ENCODE measurements at places on chromosomes 6 and 20. TPM values are rescaled to one million over a fixed set of nuclear protein-coding genes. Genes with fewer than 3 reads are reported as not detected.
A peak's percentile ranks its signal among the peaks of the same experiment; 100 is the strongest.

DNA sequence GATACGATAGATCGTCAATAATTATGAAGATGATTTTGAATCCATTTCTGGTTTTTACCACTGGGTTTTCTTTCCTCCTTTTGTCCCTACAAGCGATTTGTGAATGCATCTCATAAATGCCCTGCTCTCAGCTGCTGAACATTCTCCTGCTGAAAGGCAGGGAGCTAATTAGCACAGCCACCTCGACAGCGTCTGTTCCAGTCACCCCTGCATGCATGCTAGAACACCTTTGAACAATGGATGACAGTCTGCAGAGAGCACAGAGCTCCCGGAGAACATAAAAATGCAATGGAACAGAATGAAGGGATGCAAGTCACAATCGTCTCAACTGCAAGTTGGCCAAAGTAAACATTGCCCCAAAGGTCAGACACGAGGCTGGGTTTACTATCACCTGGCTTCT is 105.8 kb downstream of the SLC35B3 start:
- no peak overlapping the region for H3K27ac ChIP-seq
- H3K36me3 ChIP-seq, result no peaks in the 10 kb centered on the region
- DNase-seq, result no peak
- no peak overlapping the region for H3K4me3 ChIP-seq
- no peaks in the 10 kb centered on the region for H3K4me1 ChIP-seq

- no peak overlapping the region for H3K4me3 ChIP-seq
- H3K27ac ChIP-seq, result no peak overlapping the region
- H3K27me3 ChIP-seq, result no peaks in the 10 kb centered on the region
- no peak for DNase-seq
- no peaks in the 10 kb centered on the region for H3K36me3 ChIP-seq
These were observed 255.9 kb upstream of the RIN2 start for GRCh38 chr20:19502169-19502568.

DNA sequence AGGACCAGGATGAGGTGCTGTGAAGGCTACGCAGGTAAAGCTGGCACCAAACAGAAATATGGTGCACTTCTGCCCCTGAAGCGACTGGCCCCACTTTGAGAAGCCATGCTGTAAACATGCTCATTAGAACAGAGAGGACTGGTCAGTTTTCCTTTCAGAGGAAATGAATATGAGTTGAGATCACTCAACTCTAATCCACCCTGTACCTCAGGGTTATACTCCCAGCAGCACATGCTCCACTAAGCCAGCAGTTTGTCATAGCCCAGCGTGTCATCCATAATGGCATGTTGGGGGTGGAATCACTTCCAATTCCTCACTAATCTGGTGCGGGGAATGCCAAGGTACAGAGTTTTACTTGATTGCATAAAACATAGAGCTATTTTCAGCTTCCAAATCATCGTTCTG is 98.1 kb downstream of the HIVEP2 start:
- peaks cover 3% of the 10 kb centered on the region for H3K4me1 ChIP-seq
- no peaks in the 10 kb centered on the region for H3K27me3 ChIP-seq
- no peaks in the 10 kb centered on the region for H3K36me3 ChIP-seq
- DNase-seq, result no peak
- H3K4me3 ChIP-seq, result no peak overlapping the region

DNA sequence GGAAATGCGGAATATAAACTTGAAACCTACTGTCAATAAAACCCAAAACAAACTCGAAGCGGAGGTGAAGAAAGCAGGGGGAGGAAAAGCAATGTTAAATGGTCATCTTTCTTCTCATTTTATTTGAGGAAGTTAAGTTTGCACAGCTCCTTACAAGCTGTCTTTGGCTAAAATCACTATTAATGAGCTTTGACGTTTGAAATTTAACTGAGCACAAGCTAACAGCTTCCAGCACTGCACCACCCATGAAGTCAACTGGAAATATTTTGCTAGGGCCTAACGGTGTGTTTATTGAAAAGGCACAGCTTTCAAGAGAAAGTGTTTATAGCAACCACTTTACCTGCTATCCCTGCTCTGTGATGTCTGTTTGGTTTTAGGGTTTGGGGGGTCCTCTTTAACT is 103.8 kb downstream of the PKHD1 start:
- H3K27me3 ChIP-seq, result no peaks in the 10 kb centered on the region
- no peak for DNase-seq
- no peak overlapping the region for H3K27ac ChIP-seq
- no peaks in the 10 kb centered on the region for H3K36me3 ChIP-seq
- no peaks in the 10 kb centered on the region for H3K4me1 ChIP-seq

DNA sequence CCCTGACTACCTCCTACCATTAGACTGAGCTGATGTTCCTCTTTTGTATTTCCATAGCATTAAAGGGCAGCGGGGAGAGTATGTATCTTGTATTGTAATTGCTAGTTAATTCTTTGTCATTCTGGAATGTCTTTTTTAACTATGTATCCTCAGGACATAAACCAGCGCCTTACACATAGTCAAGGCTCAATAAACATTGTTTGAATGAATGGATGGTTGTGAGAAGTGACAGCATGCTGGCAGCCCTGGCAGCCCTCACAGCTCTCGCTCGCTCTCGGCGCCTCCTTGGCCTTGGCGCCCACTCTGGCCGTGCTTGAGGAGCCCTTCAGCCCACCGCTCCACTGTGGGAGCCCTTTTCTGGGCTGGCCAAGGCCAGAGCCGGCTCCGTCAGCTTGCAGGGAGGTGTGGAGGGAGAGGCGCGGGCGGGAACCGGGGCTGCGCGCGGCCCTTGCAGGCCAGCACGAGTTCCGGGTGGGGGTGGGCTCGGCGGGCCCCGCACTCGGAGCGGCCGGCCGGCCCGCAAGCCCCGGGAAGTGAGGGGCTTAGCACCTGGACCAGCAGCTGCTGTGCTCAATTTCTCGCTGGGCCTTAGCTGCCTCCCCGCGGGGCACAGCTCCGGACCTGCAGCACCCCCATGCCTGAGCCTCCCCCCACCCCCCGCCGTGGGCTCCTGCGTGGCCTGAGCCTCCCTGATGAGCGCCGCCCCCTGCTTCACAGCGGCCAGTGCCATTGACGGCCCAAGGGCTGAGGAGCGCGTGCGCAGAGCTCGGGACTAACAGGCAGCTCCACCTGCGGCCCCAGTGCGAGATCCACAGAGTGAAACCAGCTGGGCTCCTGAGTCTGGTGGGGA is 93.1 kb downstream of the RNF182 start:
- H3K36me3 ChIP-seq, result no peaks in the 10 kb centered on the region
- peak overlapping the region; percentile 66 for H3K27ac ChIP-seq
- H3K4me1 ChIP-seq, result no peaks in the 10 kb centered on the region
- no peaks in the 10 kb centered on the region for H3K27me3 ChIP-seq

- no peak overlapping the region for H3K27ac ChIP-seq
- no peaks in the 10 kb centered on the region for H3K27me3 ChIP-seq
- no peak overlapping the region for H3K4me3 ChIP-seq
- H3K4me1 ChIP-seq, result no peaks in the 10 kb centered on the region
- DNase-seq, result no peak
These were observed 41.3 kb downstream of the CPXM1 start for GRCh38 chr20:2759143-2759542.

- H3K4me1 ChIP-seq, result no peaks in the 10 kb centered on the region
- no peaks in the 10 kb centered on the region for H3K27me3 ChIP-seq
- H3K4me3 ChIP-seq, result no peak overlapping the region
- no peak overlapping the region for H3K27ac ChIP-seq
These were observed 55.4 kb upstream of the MOXD1 start for GRCh38 chr6:132456700-132457143.

DNA sequence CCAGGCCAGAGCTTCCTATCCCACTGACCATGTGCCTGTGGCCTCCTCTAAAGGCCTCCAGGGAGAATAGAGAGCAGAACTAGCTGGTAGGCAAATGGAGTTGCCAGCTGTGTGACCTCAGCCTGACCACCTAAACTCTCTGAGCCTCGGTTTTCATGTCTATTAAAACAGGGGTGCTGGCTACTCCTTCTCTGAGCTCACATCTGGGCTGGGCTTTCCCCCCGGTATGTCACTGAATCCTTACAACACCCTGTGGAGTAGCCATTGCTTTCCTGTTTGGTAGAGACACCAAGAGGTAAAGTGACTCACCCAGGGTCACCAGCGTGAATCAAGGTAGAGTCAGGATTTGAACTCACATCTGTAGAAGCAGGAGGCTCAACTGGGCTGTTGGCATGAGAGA is 132.1 kb downstream of the JPH2 start:
- no peak overlapping the region for H3K4me3 ChIP-seq
- no peak for DNase-seq
- H3K27ac ChIP-seq, result no peak overlapping the region
- no peaks in the 10 kb centered on the region for H3K4me1 ChIP-seq
- no peaks in the 10 kb centered on the region for H3K27me3 ChIP-seq

- DNase-seq, result no peak
- H3K4me1 ChIP-seq, result no peaks in the 10 kb centered on the region
- H3K36me3 ChIP-seq, result no peaks in the 10 kb centered on the region
- no peaks in the 10 kb centered on the region for H3K27me3 ChIP-seq
- H3K27ac ChIP-seq, result no peak overlapping the region
These were observed 71.1 kb downstream of the TOX2 start for GRCh38 chr20:43985608-43986316.

Gene SCRT2
- 0.06 TPM for total RNA-seq

Gene MROH8
- total RNA-seq, result 1.4 TPM

Gene UST
- 13.6 TPM for total RNA-seq

Gene HEY2
- 2.1 TPM for total RNA-seq

Gene PTCRA
- total RNA-seq, result not detected

Gene CALHM5
- 0.17 TPM for total RNA-seq

Gene ISM1
- 2.5 TPM for total RNA-seq

Gene NKAIN4
- not detected for total RNA-seq

Gene KCNK5
- total RNA-seq, result 18.2 TPM

Measured in pancreas (tissue), 10 donors.